HuH-7 (cell line): ENCODE measurements at places on chromosomes 11 and 22.

DNA sequence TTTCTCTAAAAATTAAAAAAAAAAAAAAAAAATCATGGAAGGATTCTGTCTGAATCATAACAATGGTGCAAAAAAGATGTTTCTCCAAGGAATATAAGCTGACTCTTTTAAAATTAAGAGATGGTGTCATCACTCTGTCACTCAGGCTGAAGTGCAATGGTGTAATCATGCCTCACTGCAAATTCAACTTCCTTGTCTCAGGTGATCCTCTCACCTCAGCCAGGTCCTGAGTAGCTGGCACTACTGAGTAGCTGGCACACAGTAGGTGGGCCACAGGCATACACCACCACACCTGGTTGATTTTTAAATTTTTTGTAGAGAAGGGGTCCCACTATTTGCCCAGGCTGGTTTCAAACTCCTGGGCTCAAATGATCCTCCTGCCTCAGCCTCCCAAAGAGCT is 54.8 kb upstream of the YPEL1 start:
- no peak for DNase-seq

- DNase-seq: peak; percentile 7
Measured at GRCh38 chr11:89660234-89660633, 49.9 kb upstream of the TRIM77 start.

DNA sequence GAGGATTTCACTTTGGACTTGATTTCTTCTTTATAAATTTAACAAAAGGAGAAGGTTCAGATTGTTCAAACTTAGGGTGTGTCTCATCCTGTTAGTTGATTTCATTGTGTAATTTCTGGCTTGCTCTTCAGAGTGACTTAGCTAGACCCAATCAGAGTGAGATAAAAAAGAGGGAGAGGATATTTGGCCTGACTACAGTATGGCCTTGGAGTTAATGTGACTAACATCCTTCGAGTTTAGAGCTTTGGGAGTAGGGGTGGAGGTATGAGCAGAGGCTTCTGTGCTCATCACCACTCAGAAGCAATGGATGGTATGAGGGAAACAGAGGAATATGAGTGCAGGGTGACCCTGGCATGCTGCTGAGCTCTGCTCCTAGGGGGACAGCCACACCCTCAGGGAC is 114.2 kb downstream of the ME3 start:
- DNase-seq: no peak

GRCh38 chr22:29951791-29952413 is 68.9 kb downstream of the MTMR3 start:
- no peak for DNase-seq

DNA sequence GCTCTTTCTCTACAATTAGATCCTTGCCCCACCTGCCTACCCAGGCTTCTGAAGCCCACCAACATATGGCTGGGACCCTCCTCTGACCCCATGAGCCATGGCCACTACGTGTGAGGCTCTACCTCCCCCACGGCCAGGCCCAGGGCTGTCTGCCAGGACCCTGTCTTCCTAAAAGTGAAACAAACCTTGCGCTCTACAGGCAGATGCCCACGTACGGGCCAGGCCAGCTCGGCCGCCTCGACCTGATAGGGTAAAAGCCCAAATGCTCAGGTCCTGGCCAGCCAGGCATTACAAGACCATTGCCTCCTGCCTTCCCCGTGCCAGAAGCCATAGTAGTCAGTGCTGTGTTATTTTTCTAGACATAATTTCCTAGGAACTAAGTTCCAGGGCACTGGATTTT is 1496.4 kb downstream of the BRD1 start:
- DNase-seq: no peak

DNA sequence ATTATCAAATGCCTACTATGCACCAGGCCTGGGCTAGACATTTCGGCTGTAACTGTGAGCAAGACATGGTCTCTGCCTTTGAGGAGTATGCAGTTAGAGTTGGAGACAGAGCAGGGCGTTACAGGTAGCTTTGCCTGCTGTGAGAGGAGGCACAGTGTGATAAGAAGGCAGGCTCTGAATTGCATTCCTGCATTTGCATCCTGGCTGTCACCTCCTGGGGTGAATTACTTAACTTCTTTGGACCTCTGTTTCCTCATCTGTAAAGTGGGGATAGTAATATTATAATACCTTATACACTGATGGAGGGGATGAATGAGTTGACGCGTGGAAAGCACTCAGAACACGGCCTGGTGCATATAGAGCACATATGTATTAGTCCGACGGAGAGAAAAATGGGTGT is 118.1 kb upstream of the ARHGAP20 start:
- DNase-seq: no peak

GRCh38 chr22:40511604-40512003 is 124.9 kb downstream of the MRTFA start:
- DNase-seq: no peak

DNA sequence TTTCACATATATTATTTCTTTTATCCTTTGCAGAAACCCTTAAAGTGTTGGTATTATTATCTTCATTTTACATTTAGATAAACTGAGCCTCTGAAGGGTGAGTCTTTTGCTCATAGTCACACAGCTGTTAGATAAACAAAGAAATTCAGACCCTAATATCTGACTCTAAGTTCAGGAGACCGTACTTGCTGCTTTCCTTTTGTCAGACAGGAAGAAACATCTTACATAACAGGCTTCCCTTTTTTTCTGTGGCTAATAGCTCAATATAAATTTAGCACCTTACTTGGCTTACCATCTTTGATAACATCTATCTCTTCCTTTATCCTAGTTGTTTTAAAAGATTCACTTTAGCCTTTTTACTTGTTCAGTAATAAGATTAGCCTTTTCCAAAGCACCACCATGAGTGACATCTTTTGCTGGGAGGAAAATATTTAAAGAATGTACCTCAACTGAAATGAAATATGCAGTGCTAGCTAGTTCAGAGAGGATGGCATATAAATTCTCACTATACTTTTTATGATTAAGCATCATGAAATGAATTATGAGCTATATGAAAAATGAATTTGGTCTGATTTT is 128.6 kb downstream of the WNT11 start:
- DNase-seq: no peak

DNA sequence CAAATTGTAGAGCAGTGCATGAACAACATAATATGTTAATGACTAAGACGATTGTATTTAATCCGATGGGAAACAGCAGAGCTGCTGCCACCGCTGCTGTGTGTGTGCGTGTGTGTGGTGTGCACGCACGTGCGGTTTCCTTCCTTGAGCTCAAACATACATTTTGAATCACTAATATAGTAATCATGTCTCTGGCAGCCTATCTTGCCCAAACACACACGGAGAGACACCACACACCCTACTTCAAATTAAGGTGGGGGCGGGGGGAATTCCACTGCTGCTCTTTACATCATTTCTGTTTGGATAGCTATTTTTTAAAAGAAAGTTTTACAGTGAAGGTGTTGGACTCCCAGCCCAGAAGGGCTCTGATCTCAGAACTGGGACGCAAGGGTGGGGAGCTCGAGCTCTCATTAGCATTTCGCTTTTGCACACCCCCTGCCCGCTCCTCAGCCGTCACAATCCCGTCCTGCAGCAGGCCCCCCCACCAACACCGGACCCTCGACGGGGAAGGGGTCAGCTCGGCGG is 651 bp upstream of the FAM83F start:
- no peak for DNase-seq
